Effector memory CD4-positive, alpha-beta T cell (primary cell): ENCODE measurements at places on chromosomes 12 and 14.

GRCh38 chr14:63524537-63525155 lies 18.5 kb downstream of the PPP2R5E start:
- H3K4me1 ChIP-seq = no peaks in the 10 kb centered on the region
- H3K4me3 ChIP-seq = no peak overlapping the region
- no peak overlapping the region for H3K27ac ChIP-seq
- no peaks in the 10 kb centered on the region for H3K36me3 ChIP-seq

DNA sequence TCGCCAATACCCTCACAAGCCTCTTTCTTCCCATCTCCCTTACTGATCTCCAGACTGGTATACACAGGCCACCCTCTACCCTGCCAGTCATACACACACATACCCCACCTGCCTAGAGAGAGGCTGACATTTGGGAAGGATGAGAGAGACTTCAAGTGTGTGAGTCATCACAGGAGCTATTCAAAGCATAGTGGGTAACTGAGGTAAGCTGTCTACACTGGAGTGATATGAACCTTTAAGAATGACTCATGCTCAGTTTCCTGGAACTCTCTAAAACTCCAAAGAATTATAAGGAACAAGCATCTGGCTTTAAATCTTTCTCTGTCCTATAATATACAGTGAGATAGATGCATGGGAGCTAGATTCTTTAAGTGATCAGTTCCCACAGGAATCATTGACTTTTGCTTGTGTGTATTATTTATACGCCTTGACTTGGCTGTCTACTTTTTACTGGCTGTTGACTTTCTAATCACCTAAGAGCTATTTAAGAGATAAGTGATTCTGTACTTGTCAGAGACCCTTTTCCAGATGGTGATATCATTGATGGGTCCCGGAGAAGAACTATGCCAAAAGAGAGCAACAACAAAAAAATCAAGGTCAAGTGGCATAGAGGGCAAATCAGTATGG lies 5.8 kb downstream of the IGF1 start:
- no peaks in the 10 kb centered on the region for H3K27me3 ChIP-seq
- H3K27ac ChIP-seq = no peak overlapping the region
- no peak overlapping the region for H3K4me3 ChIP-seq
- H3K36me3 ChIP-seq = no peaks in the 10 kb centered on the region
- no peak for DNase-seq

DNA sequence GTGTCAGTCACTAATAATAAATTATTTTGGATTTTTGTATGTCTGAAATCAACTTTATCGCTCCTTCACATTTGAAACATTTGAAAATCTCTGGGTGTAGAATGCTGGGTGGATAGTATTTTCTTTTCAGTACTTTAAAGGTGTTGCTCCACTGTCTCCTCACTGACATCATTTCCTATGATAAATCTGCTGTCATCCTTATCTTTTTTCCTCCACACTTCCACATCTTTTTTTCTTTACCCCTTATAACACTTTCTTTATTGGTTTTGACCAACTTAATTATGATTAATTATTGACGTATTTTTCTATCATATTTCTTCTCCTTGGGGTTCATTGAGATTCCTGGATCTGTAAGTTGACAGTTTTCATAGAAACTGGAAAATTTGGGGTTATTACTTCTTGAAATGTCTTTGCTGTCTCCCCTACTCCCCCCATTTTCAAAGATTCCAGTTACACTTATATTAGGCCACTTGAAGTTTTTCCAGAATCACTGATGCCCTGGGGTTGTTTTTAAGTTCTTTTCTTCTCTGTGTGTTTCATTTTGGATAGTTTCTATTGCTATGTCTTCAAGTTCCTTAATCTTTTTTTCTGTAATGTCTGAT lies 177.5 kb upstream of the DIO3 start:
- no peaks in the 10 kb centered on the region for H3K27me3 ChIP-seq
- no peak overlapping the region for H3K4me3 ChIP-seq
- no peaks in the 10 kb centered on the region for H3K4me1 ChIP-seq
- no peaks in the 10 kb centered on the region for H3K36me3 ChIP-seq

GRCh38 chr14:51512316-51512715 lies 139.4 kb upstream of the FRMD6 start:
- no peak overlapping the region for H3K27ac ChIP-seq
- no peak for DNase-seq
- H3K27me3 ChIP-seq = no peaks in the 10 kb centered on the region
- no peak overlapping the region for H3K4me3 ChIP-seq
- H3K36me3 ChIP-seq = no peaks in the 10 kb centered on the region

- H3K27ac ChIP-seq = no peak overlapping the region
- DNase-seq = no peak
- no peaks in the 10 kb centered on the region for H3K27me3 ChIP-seq
- H3K4me1 ChIP-seq = no peaks in the 10 kb centered on the region
- no peaks in the 10 kb centered on the region for H3K36me3 ChIP-seq
These were observed 6.9 kb downstream of the SERPINA4 start for GRCh38 chr14:94568186-94568585.

- DNase-seq = no peak
- H3K36me3 ChIP-seq = peaks cover 19% of the 10 kb centered on the region
- H3K4me1 ChIP-seq = no peaks in the 10 kb centered on the region
- no peak overlapping the region for H3K4me3 ChIP-seq
- H3K27me3 ChIP-seq = no peaks in the 10 kb centered on the region
These were observed 24.3 kb downstream of the GEMIN2 start for GRCh38 chr14:39138440-39138839.

- no peaks in the 10 kb centered on the region for H3K36me3 ChIP-seq
- DNase-seq = no peak
- H3K27me3 ChIP-seq = no peaks in the 10 kb centered on the region
- no peaks in the 10 kb centered on the region for H3K4me1 ChIP-seq
These were observed 689.4 kb downstream of the MED13L start for GRCh38 chr12:115588131-115588530.

DNA sequence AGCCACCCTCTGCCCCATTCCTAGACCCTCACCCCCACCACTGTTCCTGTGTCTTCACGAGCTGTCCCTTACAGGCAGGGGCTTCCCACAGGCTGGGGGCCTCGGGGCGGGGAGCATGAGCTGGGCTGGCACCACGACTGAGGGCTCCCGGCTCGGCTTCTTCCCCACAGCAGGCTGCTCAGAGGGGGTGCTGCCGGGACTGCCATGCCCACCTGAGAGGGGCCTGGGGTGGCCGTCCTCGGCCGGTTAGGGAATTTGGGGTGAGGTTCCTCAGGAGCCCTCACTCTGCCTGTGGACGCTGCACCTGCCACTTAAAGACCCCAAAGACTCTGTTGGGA lies 6.8 kb downstream of the SLC25A47 start:
- no peak overlapping the region for H3K27ac ChIP-seq
- H3K4me3 ChIP-seq = no peak overlapping the region
- H3K4me1 ChIP-seq = no peaks in the 10 kb centered on the region

GRCh38 chr12:47028981-47029708 lies 50.3 kb upstream of the PCED1B start:
- no peak for DNase-seq
- no peak overlapping the region for H3K27ac ChIP-seq
- H3K27me3 ChIP-seq = no peaks in the 10 kb centered on the region
- H3K36me3 ChIP-seq = no peaks in the 10 kb centered on the region
- no peak overlapping the region for H3K4me3 ChIP-seq
- no peaks in the 10 kb centered on the region for H3K4me1 ChIP-seq

DNA sequence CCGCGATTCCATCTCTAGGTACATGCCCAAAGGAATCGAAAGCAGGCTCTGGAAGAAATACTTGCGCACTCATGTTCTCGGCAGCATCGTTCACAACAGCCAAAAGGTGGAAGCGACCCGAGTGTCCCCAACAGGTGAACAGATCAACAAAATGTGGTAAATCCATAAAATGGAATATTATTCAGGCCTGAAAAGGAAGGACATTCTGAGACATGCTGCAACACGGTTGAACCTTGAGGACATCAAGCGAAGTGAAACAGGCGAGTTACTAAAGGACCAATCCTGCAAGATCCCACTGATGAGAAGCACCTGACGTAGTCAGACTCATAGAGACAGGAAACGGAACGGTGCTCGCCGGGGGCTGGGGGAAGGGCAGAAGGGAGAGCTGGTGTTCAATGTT lies 17.5 kb upstream of the DIO3 start:
- no peaks in the 10 kb centered on the region for H3K27me3 ChIP-seq
- DNase-seq = no peak
- H3K36me3 ChIP-seq = no peaks in the 10 kb centered on the region
- H3K4me3 ChIP-seq = no peak overlapping the region
- H3K27ac ChIP-seq = no peak overlapping the region

- no peaks in the 10 kb centered on the region for H3K36me3 ChIP-seq
- no peak overlapping the region for H3K27ac ChIP-seq
- H3K4me1 ChIP-seq = no peaks in the 10 kb centered on the region
- no peaks in the 10 kb centered on the region for H3K27me3 ChIP-seq
- H3K4me3 ChIP-seq = no peak overlapping the region
These were observed 34.7 kb upstream of the NUAK1 start for GRCh38 chr12:106173442-106173841.

- H3K27ac ChIP-seq = no peak overlapping the region
- no peaks in the 10 kb centered on the region for H3K27me3 ChIP-seq
- peaks cover 4% of the 10 kb centered on the region for H3K4me1 ChIP-seq
- H3K36me3 ChIP-seq = no peaks in the 10 kb centered on the region
- DNase-seq = no peak
These were observed 45.3 kb upstream of the MTERF2 start for GRCh38 chr12:107032266-107032665.

DNA sequence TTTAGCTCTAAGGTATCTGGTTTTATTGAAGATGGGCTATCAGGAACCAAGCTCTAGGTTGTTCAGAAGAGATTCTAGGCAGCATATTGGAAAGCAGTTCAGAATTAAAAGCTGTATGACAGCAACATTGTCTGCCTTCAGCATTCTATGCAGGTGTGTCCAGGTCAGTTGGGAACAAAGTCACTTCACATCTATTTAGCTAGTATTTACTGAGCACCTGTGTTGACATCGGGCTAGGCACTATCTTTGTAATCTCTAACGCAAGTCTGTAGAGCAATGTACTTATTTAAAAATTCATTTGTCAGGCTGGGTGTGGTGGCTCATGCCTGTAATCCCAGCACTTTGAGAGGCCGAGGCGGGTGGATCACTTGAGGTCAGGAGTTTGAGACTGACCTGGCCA lies 6.8 kb upstream of the EID3 start:
- no peak overlapping the region for H3K27ac ChIP-seq
- no peak overlapping the region for H3K4me3 ChIP-seq
- H3K27me3 ChIP-seq = no peaks in the 10 kb centered on the region
- H3K36me3 ChIP-seq = peaks cover 8% of the 10 kb centered on the region
- H3K4me1 ChIP-seq = no peaks in the 10 kb centered on the region

DNA sequence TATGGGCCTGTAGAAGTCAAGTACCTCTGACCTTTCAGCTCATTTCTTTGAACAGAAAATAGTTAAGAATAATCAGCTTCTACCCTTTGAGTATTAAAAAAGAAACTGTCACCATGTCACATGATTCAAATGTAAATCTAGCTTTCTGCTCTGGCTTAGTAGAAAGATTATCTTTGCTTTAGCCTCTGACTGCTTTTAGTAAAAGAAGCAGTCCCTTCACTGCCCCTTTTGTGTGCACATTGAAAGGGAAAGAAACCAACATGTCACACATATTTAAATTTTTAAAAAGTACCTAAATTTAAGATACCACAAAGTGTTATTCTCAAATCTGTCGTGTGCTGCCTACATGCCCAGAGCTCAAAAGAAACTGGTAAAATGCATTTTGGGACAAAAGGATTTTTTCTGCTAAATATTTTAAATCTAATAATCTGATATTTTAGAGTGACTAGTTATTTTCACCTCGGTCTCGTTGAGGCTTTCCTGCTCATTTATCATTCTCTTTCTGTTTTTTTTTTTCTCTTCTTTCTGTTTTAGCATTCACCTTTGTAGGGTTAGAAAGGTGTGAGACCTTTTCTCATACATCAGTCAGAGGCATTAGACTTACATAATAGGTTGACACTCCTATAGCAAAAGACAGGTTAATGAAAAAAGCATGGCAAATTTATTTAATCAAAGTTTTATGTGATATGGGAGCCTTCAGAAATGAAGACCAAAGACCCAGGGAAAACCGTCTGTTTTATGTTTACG lies 41.3 kb downstream of the SLC16A7 start:
- H3K27me3 ChIP-seq = no peaks in the 10 kb centered on the region
- no peak for DNase-seq
- H3K4me3 ChIP-seq = no peak overlapping the region
- H3K36me3 ChIP-seq = no peaks in the 10 kb centered on the region

DNA sequence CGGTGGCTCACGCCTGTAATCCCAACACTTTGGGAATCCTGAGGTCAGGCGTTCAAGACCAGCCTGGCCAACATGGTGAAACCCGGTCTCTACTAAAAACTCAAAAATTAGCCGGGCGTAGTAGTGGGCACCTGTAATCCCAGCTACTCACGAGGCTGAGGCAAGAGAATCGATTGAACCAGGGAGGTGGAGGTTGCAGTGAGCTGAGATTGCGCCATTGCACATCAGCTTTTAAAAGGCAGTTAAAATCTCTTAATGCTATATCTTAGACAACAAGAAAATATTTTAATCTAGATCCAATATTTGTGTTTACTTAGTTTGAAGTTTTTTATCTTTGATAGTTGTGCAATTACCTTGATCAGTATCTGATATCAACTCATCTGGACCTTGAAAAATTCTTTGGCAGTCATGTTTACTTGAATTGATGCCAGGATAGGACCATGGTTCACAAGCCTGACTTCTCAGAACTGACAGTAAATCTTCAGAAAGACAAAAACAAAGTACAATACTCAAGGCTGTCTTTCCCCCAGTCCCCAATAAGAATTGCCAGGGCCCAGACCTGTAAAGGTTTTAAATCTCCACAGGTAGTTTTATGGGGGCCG lies 135.0 kb upstream of the AEBP2 start:
- no peak for DNase-seq

- no peak overlapping the region for H3K4me3 ChIP-seq
- no peaks in the 10 kb centered on the region for H3K36me3 ChIP-seq
- H3K4me1 ChIP-seq = peaks cover 36% of the 10 kb centered on the region
- DNase-seq = no peak
- no peaks in the 10 kb centered on the region for H3K27me3 ChIP-seq
- H3K27ac ChIP-seq = no peak overlapping the region
These were observed 105.9 kb upstream of the ETV6 start for GRCh38 chr12:11543457-11544158.

- H3K27me3 ChIP-seq = no peaks in the 10 kb centered on the region
- no peaks in the 10 kb centered on the region for H3K36me3 ChIP-seq
- H3K4me3 ChIP-seq = no peak overlapping the region
These were observed 140.3 kb downstream of the SLC6A15 start for GRCh38 chr12:84772281-84772680.

DNA sequence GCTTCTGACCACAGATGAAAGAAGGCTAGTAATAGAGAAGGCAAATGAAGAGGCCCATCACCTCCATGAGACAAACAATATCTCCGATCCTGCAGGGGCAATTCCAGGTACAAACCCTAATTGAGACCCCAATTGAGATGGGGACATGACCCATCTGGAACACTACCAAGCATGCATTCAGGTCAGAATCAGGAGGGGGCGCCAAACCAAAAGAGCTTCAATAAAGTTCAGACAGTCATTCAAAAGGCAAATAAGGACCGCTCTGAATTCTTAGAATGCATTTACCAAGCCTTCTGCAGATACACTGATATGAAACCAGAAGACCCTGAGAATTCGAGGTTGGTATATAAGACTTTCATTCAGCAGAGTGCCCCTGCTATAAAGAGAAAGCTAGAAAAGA lies 10.2 kb upstream of the EDDM3B start:
- no peaks in the 10 kb centered on the region for H3K27me3 ChIP-seq
- peak; percentile 8 for DNase-seq
- no peak overlapping the region for H3K27ac ChIP-seq
- no peak overlapping the region for H3K4me3 ChIP-seq

- DNase-seq = no peak
- H3K36me3 ChIP-seq = no peaks in the 10 kb centered on the region
- H3K4me1 ChIP-seq = no peaks in the 10 kb centered on the region
These were observed 80.4 kb downstream of the PTCSC3 start for GRCh38 chr14:36096090-36096489.

- H3K4me3 ChIP-seq = no peak overlapping the region
- peak; percentile 24 for DNase-seq
- H3K27ac ChIP-seq = peak overlapping the region; percentile 91
These were observed 26.3 kb downstream of the BICDL1 start for GRCh38 chr12:120015313-120015712.
